NCI-H2029 (cell line): ENCODE measurements at places on chromosomes 13 and 19.

GRCh38 chr13:23578411-23579071, 8.3 kb downstream of the TNFRSF19 start:
- peak; percentile 38 for DNase-seq

DNA sequence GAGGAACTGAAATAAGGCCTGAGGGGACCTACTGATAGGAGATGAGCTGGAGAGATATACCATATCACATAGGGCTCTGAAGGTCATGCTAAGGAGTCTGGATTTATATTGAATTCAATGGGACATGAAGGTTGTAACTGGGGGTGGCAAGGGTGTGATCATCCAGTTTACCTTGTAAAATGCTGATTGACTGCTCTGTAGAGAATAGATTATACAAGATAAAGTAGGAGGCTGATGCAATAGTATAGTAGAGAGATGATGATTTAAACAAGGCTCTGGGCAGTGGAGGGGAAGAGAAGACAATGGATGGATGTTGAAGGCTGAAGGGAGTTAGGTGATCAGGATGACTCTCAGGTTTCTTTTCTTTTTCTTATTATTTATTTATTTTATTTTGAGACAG, 18.0 kb upstream of the PAN3 start:
- DNase-seq = no peak

DNA sequence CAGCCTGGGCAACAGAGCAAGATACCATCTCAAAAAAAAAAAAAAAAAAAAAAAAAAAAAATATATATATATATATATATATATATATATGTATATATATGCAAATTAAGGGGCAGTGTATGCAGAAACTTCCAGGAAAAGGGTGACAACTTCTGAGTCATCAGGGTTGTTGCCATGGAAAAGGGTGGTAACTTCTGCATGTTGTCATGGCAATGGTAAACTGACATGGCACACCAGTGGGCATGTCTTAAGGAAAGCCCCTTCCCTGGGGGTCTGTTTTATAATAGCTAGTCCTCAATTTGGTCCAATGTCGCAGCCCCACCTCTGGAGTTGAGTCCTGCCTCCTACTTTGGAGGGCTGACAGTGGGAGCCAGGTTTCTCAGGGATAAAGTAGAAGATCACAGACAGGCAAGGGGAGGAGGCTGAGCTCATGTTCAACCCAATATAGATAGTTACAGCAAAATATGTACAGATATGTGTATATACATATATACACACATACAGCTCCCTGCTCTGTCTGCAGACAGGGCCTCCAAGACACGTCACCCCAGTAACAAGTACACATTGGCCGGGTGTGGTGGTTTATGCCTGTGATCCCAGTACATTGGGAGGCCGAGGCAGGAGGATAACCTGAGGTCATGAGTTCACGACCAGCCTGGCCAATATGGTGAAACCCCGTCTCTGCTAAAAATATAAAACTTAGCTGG, 7.2 kb upstream of the FCHO1 start:
- no peak for DNase-seq

DNA sequence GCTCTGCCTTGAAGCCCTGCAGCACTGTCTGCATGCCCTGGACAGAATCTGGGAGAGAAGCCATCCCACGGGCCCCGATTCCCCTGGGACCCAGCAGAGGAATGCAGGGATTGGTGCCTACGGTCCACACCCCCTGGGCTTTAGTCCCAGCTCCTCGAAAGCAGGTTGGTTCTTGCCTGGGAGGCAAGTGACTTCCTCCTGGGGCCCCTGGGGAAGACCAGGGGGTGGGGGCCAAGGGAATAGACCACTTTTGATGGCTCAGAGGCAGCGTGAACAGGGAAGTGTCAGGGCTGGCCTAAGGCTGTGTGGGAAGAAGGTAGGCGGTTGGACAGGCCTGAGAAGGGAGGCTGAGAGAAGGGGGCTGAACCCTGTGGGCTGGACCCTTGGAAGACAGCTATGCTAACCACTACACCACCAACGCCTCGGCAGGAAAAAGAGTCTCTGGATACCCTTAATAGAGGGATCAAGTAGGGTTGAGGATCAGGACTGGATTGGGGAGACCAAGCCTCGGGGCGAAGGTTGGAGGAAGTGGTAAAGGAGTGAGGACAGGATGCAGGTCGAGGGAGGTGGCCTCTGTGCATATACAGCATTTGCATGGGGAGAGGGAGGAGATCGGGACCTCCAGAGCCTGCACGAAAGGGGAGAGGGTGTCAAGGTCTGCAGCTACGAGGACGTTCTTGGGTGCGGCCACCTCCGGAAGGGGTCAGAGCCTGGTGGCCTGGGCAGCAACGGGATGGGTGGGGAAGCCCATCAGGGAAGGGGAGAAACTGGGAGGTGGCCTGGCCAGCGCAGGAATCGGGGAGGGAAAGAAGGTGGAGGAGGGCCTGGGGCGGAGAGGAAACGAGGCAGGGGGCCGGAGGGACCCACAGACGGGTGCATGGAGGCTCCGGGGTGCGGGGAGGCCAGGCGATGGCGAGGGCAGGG, 709 bp downstream of the DPP9 start:
- DNase-seq = no peak

DNA sequence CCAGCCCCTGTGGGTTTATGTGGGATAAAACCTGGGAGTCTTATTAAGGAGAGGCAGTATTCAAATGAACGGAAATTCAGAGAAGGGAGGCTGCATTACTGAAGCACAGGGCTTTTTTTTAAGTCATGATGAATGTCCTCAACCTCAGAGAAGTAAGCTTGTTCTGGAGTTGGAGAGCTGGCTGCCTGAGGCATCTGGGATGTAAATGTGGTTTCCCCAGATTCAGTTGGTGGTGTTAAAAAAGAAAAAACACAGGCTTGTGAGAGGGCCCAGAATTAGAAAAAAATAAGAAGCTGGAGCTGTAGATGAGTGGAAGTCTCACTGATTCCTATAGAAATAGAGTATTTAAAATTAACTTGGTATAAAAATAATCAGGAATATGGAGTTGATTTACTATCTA, 64.0 kb upstream of the GPR12 start:
- DNase-seq = no peak

- no peak for DNase-seq
Observed at GRCh38 chr19:10797541-10798256, 38.3 kb downstream of the TMED1 start.

DNA sequence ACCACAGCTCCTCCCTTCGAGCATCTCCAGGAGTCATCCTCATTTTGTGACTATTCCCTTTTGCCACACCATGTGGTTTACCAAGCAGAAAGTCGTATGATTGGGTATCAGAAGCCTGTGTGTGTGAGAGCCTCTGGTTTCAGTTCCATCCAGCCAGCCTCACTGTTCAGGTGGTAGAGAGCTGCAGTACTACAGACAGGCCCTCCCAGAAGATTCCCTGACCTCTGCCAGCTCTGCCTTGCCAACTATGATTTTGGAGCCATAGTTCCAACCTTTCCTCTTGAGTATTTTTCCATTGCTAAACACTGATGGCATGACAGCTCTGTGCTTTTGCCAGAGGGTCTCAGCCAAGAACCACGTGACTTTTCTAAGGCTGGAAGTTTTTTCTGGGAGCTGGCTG, 82.5 kb downstream of the DHRS12 start:
- DNase-seq = no peak
